Anterior cingulate cortex (tissue), 58 donors: ENCODE measurements at places on chromosomes 7 and 10.
A peak's percentile ranks its signal among the peaks of the same experiment; 100 is the strongest.

GRCh38 chr10:100968062-100968736 is 1.1 kb upstream of the SEMA4G start:
- DNase-seq: no peak

DNA sequence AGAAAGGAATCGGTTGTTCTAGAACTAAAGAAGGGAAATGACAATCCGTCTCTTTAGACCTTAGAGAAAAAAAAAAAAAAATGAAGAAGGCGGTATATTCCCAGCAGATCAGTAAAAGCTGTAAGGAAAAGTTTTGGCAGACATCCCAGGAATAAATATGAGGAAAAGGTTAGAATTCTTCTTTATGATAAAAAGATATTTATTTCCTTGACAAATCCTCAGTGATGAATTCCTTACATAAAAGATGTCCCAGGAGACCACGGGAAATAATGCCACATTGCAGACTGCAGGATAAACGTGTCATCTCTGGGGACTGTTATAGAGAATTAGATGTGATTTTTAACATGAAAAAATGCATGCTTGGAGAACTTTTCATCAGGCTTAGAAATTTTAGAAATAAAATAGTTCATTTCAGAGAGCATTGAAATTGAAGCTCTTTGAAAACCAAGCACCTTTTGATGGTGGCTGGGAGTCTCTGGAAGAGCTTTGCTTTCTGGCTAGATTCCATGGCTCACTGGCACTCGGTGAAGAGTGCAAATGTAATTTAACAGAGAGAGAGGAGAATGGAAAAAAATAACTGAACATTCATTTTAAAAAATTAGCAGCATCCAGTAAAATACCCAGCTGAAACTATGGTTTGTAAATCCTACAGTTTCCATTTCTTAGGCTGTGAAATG is 98.2 kb downstream of the PRPF18 start:
- no peak for DNase-seq

DNA sequence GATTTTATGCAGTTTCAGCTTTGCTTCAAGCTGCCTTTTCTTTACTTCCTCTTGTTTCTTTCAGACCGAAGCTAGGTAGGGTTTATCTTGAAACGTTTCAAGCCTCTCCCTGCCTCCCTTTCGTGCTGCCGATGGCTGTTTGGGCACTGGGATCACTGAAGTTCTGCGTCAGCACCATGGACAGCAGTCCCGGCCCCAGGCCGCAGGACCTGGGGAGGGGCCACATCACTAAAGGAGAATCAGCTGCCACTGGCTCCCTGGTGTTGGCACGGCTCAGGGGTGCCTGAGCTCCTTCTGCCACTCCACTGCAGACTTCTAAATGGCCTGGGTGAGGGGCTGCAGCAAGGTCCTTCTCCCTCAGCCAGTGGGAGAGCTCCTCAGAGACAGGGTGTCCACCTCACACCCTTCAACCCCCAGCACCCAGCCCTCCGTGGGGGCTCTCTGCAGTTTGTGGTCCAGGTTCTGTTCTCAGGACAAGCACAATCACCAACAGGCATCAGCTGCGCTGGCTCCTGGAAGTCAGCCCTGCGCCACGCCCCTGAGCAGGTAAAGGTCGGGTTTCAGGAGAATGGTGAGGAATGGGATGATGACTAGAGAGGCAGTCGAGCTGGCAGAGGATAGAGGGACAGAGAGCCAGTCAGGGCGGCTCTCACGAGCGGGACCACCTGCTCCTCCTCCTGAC is 387.2 kb downstream of the TCERG1L start:
- no peak for DNase-seq

GRCh38 chr10:79490400-79491142 is 21.8 kb upstream of the EIF5AL1 start:
- no peak for DNase-seq

GRCh38 chr10:122468926-122469781 is 7.8 kb downstream of the HTRA1 start:
- DNase-seq: peak; percentile 51

GRCh38 chr10:120735773-120736371 is 115.3 kb upstream of the WDR11 start:
- no peak for DNase-seq

DNA sequence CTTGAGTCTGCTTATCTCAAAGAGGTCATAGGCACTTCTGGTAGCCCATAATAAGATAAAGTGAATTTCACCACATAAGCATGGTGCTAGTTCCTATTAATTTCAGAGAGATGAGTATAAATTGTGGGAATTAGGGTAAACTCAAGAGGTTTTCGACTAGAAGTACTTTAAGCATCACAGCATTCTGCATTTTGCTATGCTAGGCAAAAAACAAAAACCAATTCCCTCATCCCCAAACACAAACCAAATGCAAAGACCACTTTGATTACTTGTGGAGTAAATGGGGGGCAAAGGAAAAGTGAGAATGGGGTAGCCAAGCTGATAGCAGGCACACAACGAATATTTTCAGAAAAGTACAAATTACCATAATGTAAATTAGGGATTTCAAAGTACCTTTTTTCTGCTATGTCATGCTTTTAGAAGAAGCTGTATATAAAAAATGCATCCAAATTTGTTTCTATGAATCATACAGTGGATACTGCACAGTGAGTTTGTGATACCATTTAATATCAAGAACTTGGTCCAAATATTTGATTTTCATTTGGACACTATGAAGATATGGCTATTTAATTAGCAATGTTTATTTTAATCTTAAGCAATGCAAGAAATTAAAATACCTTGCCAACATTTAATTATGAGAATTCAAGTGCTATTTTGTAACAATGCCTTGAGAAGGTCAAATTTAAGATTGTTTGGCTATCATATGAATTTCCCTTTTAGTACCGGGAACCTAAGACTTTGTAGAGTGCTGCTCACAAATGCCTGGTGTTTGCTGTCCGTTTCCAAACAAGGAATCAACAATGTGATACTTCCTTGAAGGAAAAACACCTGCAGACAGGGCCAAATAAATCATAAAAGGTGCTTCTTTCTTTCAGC is 455.5 kb downstream of the PHTF2 start:
- no peak for DNase-seq

DNA sequence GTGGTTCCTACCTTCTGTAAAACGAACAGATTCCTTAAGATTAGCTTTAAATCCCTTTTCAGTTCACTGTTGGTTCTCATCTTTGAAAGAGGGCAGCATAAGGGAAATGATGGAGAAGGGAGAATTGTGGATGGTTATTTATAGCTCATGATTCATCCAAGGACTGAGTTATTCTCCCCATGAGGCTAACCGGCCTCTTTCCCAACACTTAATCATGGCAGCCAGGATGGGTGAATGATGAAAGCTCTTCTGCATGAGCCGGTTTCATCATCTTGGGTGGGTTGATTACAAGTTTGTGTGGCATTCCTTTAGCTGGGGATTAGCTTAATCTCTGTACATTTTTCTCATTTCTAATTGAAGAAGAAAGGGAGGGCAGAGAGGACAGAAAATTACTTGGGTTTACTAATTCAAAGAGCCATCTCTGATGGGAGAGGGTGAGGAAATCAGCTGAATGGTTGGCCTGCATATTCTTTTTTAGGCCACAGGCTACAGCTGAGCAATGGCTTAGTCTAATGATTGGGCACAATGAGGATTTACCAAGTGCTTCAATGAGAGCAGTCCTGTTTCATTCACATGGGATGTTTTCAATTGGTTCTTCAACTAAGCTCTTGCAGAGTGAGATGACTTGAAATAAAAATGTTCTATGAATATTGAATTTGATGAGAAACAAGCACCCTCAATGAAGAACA is 250.0 kb downstream of the BMPER start:
- no peak for DNase-seq

GRCh38 chr10:53395449-53395848 is 622.9 kb upstream of the MBL2 start:
- no peak for DNase-seq

- DNase-seq: no peak
These were observed 26.1 kb downstream of the INPP5A start for GRCh38 chr10:132563485-132564248.

DNA sequence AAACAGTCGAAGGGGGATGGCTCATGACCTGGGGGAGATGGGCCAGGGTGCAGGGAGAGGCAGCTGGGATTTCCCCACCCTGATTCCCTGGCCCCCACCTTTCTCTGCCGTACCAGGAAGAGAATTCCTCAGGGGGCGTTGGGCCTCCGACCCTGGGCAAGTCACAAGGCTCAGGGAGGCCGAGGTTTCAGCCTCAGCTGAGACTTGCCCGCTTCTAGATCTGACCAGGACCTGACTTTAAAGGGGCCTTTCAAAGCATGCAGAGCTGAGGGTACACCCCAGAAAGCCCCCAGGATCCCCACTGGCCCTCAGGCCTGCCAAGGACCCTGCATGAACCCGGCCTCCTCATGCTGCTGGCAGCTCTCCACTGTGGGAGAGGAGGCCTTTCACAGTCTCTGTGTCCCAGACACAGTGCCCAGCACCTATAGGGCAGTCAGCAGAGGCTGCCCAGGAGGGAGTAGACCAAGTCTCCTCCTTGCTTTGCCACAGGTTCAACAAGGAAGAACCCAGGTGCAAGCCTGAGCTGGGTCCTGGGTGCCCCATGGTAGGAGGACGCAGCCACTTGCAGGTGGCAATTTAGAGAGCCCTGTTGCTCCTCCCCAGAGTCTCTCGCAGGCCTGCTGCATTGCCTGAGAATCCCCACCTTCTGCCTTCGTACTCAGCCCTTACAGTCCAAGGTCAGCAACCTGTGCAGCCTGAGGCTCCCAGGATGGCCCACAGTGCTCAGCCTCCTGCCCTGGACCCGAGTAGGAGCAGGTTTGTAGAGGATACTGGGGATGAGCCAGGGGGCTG is 89.3 kb downstream of the CHST15 start:
- no peak for DNase-seq

DNA sequence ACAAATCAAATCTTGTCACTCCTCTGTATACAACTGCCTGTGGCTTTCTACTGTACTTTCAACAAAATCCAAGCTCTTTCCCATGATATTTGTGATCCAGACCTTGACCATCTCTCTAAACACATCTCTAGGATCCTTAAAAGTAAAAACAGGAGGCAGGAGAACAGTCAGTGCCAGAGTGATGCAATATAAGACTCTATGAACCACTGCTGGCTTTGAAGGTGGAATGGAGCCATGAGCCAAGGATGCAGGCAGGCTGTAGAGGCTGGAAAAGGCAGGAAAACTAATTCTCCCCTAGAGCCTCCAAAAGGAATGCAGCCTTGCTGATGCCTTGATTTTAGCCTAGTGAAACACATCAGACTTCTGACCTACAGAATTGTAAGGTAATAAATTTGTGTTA is 45.5 kb upstream of the LRRN3 start:
- DNase-seq: no peak

DNA sequence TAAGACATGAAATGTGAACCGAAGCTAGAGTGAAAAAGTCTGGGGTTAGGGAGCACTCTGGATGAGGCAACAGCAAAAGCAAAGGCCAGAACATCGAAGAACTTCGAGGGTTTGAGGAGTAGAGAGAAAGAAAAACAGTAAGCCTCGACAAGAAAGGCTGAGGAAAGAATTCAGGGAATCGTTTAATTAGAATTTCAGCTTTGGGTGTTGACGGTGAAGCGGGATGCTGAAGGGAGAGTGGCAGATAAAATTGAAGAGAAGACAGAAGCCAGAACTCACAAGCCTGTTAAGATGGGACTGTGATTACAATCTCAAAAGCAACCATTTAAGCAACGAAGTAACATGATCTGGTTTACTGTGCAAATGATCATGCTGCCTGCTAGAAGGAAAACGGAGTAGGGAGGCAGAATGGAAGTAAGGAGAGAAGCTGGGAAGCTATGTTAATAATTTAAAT is 2.1 kb downstream of the TRDMT1 start:
- no peak for DNase-seq

DNA sequence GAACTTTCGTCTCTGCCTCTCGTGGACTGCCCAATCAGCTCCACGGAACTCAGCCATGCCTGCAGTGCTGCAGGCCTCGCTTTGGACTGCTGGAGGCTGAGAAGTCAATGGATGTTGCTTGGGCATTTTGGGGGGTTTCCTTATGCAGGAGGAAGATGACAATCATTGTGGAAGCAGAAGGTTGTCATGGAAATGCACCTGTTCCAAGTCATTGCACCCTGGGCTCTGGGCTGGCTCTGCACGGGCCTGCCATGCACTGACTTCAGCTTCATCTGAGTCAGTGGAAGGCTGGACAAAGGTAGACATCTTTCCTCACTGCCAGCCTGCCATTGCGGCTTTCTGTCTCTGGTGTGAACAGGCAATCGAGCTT is 217.3 kb downstream of the RPS24 start:
- no peak for DNase-seq

GRCh38 chr10:61100887-61101286 is 156.9 kb upstream of the RHOBTB1 start:
- no peak for DNase-seq

- no peak for DNase-seq
These were observed 743 bp upstream of the ZCCHC24 start for GRCh38 chr10:79445977-79446757.

DNA sequence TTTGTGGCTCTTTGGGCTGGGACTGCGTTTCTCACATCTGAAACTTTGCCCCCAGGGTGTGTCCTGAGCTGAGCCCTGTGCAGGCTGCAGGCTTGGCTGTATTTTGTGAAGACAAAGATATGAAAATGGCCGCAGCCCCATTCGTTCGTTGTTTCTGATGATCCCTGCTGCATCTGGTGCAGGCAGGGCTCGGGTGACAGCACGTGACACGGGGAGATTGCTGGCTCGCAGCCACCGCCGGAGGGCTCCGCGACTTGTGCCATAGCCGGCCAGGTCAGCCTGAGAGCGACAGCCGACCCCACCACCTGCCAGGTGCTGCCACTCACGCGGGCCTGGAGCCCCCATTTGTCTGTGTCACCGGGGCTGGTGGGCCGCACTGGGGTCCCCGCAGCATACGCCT is 81.3 kb downstream of the ZRANB1 start:
- DNase-seq: no peak

DNA sequence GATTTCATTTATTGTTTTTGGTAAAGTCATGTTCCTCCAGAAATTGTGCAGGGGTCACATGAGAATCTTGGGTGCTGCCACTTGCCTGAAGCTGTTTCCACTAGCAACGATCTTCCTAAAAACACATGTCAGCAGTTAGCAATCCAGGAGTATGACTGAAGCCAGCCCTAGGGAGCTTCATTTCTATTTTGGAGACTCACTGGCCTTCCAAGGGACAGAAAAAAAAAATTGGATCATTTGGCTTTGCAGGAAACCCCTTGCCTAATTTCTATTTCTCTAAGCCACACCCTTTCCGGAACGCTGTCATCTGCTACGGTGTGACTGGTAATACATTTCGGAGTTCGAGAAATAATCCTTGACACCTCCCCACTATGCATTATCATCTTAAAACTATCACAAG is 204.7 kb downstream of the TAX1BP1 start:
- no peak for DNase-seq

- DNase-seq: no peak
These were observed 76.2 kb upstream of the SLC25A13 start for GRCh38 chr7:96397936-96398598.

DNA sequence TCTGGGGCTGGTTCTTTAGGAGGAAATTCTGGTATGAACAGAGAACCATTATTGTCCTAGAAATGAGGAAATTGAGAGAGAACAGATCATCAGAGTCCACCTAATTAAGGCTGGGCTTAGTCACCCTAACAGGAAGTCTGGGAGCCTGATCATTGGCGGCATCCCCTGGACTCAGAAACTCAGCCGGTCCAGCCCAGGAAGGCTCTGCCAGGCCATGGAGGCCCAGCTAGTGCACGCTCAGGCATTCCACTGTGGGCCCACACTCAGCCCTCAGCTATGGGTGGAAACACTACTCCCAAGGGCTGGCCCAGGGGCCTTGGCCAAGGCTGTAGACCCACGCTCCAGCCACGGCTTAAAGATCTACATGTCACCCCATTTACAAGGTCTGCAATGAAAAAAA is 109.2 kb downstream of the PTPN20 start:
- no peak for DNase-seq
